ENCODE measurements at places on chromosomes 4 and X.

- DNase-seq = no peak
Observed at GRCh38 chrX:67726018-67726417, 182.2 kb downstream of the AR start.

DNA sequence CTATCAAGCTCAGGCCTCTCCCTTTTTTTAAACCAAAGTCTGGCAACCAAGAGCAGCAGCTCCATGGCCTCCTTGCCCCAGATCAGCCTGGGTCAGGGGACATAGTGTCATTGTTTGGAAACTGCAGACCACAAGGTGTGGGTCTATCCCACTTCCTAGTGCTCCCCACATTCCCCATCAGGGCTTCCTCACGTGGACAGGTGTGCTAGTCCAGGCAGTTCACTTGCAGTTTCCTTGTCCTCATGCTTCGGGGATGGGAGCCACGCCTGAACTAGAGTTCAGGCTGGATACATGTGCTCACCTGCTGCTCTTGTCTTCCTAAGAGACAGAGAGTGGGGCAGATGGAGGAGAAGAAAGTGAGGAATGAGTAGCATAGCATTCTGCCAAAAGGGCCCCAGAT, 21.5 kb downstream of the SLC34A2 start:
- DNase-seq = no peak

GRCh38 chrX:15242899-15243555, 26.9 kb downstream of the ASB9 start:
- peak; percentile 60 for DNase-seq

- no peak for DNase-seq
Observed at GRCh38 chrX:125628435-125628834, 308.8 kb downstream of the TEX13C start.

DNA sequence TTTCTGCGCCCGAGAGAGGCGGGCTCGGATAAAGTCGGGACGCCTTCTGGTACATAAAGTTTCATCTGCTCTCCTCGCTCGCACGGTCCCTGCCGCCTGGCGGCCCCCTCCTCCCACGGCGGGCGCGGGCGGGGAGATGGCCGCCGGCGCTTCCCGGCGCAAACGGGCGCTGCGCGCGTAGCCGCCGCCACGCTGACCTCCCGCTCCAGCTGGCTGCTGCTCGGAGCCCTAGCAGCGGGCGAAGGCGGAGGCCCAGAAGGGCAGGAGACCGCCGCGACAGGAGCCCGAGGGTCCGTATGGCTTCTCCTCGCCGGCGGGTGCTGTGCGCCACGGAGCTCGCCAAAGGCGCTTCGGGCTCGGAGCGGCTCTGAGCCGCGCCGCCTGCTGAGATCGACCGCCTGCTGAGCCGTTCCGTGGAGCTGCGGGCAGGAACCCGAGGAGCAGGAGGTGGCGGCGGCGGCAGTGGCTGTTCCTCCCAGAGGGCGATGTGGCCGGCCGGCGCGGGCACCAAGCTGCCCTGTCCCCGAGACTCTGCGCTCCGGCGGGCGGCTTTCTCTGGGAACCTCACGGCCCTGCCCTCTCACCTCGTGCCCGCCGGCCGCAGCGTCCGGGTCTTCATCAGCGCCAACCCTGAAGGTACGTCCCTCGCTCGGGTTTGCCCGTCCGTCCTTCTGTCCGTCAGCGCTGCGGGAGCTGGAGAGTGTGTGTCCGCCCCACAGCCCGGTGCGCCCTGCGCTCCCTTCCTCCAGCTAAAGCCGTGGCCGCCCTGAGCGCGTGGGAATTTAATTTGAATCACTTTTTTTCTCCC, at the start of gene NWD2:
Gene NWD2 (plus strand): TSS at position 161 of the 808 bp plus-strand sequence. CDS start 325 bp downstream, at position 486.
- no peak for DNase-seq

- DNase-seq = no peak
Observed at GRCh38 chr4:143251779-143252178, 67.1 kb downstream of the USP38 start.

DNA sequence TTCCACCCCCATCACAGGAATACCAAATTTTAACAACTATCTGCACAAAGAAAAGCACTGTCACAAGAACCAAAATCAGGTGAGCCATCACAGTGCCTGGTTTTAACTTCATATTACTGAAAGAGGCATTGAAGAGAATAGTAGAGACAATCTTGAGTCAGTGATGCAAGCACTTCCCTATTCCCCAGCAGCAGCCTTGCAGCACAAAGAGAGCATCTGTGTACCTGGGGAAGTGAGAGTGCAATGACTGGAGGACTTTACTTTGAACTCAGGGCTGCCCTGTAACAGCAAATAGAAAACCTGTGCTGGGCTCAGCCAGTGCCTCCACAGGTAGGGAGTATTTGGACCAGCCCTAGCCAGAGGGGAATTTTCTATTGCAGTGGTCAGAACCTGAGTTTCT, 361.8 kb downstream of the TEX13C start:
- DNase-seq = no peak

GRCh38 chr4:176875446-176875930, 82.8 kb upstream of the VEGFC start:
- peak; percentile 62 for DNase-seq

- DNase-seq = no peak
Observed at GRCh38 chrX:41630091-41630490, 58.7 kb upstream of the GPR34 start.

DNA sequence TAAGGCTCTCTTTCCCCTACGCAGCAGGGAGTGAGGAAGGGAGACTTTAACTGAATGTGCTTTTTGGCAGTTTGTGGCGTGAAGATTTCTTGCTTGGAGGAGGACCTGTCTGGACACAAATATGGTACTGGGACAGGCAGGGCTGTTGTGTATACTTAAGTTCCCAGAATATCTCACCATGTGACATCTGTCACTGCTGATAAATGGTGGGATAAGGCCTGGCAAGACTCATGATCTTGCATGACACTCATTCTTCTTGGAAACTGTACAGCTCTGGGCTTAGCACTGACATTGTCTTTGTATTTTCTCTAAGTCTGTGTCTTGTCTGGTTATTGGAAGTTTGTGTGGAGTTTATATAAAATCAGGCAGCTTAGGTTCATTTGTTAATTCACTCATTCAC, 93.1 kb downstream of the STK32B start:
- no peak for DNase-seq
